Activated naive CD8-positive, alpha-beta T cell treated with anti-CD3 and anti-CD28 coated beads, Interleukin-2, amount 10 ng/mL, durations not matched to agents 7 days and 5 days (primary cell): ENCODE measurements at places on chromosomes 5 and 9. TPM values are rescaled to one million over a fixed set of nuclear protein-coding genes. Genes with fewer than 3 reads are reported as not detected.
A peak's percentile ranks its signal among the peaks of the same experiment; 100 is the strongest.

GRCh38 chr9:5013374-5013773 lies 28.3 kb downstream of the JAK2 start:
- no peak for DNase-seq
- H3K4me1 ChIP-seq, result peaks cover 14% of the 10 kb centered on the region
- no peaks in the 10 kb centered on the region for H3K27me3 ChIP-seq
- H3K27ac ChIP-seq, result no peak overlapping the region

DNA sequence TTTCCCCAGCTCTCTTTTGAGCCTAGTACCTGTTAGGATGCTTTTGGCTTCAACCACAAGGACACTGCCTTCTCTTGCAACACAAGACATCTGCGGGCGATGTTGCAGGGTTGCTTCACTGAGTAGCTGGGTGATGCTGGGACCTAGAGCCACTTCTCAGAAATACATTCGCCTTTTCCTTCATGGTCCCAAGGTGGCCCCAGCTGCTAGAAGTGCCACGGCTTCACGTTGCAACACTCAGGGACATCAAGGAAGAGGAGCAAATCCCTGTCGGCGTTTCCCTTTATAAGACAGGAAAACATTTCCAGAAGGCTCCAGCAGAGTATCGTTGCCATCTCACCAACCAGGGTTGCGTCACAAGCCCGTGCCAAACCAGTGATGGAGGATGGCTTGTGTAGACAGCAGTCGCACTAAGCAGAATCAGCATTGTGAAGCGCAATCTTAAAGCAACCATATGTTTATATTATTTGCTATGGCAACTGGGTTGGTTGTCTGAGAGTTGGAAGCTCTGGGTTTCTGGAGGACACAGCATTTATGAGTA lies 62.7 kb downstream of the ANKRD33B start:
- H3K27ac ChIP-seq, result peak overlapping the region; percentile 10
- H3K4me3 ChIP-seq, result no peak overlapping the region
- H3K4me1 ChIP-seq, result peaks cover 32% of the 10 kb centered on the region
- H3K27me3 ChIP-seq, result no peaks in the 10 kb centered on the region

- H3K36me3 ChIP-seq, result peaks cover 6% of the 10 kb centered on the region
- no peak overlapping the region for H3K4me3 ChIP-seq
- peaks cover 71% of the 10 kb centered on the region for H3K27me3 ChIP-seq
- DNase-seq, result no peak
Measured at GRCh38 chr9:14317667-14318320, 3.9 kb upstream of the NFIB start.

GRCh38 chr5:129454461-129454860 lies 5.6 kb upstream of the ADAMTS19 start:
- no peaks in the 10 kb centered on the region for H3K36me3 ChIP-seq
- H3K27me3 ChIP-seq, result peaks cover 9% of the 10 kb centered on the region
- no peak for DNase-seq

Gene PDE6A
- not detected for total RNA-seq

Gene PHF24
- total RNA-seq, result not detected
